ENCODE measurements at places on chromosomes 6 and 20. TPM values are rescaled to one million over a fixed set of nuclear protein-coding genes. Genes with fewer than 3 reads are reported as not detected.

LBP gene
- not detected for polyA plus RNA-seq

LCA5 gene
- polyA plus RNA-seq, result 0.80 TPM

CBLN4 gene
- not detected for polyA plus RNA-seq

FERMT1 gene
- not detected for polyA plus RNA-seq

PRICKLE4 gene
- not detected for polyA plus RNA-seq

SMLR1 gene
- polyA plus RNA-seq, result not detected

- no peak for DNase-seq
Measured at GRCh38 chr6:82362878-82363427, 664 bp upstream of the TPBG start.

GRCh38 chr6:45278367-45278766, 49.8 kb upstream of the RUNX2 start:
- no peak for DNase-seq

GRCh38 chr6:151695156-151695555, 112.3 kb upstream of the ESR1 start:
- no peak for DNase-seq

GRCh38 chr20:64156136-64156885, 7.9 kb upstream of the MYT1 start:
- DNase-seq, result no peak

DNA sequence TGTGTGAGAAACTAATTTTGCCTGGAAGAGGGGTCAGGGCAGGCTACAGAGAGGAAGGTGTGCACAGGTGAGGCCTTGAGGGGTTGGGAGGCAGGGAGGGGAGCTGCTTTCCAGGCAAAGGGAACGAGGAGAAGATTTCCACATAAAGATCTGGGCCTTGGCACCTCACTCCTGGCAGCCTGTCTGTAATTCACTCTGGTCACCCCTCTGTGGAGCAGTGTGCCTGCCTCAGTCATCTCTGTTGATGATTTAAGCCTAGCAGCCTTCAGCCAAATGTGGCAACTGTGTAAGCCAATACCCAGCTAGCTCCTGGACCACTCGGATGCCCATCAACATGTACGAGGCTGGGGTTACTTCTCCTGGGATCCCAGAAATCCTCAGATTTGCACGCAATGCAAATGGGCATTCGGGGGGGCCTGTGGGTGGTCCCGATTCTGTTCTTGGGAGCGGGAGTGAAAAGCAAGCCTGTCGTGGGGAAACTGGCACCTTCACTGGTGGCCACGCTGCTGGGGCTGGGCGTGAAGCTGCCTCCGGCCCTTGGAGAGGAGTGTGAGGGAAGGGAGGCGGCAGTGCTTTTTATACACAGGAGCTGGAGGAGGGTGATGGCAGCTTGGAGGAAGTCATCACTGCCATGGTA, 360.4 kb downstream of the ZFAND3 start:
- no peak for DNase-seq

GRCh38 chr20:40948465-40949267, 80.0 kb upstream of the TOP1 start:
- DNase-seq, result no peak

DNA sequence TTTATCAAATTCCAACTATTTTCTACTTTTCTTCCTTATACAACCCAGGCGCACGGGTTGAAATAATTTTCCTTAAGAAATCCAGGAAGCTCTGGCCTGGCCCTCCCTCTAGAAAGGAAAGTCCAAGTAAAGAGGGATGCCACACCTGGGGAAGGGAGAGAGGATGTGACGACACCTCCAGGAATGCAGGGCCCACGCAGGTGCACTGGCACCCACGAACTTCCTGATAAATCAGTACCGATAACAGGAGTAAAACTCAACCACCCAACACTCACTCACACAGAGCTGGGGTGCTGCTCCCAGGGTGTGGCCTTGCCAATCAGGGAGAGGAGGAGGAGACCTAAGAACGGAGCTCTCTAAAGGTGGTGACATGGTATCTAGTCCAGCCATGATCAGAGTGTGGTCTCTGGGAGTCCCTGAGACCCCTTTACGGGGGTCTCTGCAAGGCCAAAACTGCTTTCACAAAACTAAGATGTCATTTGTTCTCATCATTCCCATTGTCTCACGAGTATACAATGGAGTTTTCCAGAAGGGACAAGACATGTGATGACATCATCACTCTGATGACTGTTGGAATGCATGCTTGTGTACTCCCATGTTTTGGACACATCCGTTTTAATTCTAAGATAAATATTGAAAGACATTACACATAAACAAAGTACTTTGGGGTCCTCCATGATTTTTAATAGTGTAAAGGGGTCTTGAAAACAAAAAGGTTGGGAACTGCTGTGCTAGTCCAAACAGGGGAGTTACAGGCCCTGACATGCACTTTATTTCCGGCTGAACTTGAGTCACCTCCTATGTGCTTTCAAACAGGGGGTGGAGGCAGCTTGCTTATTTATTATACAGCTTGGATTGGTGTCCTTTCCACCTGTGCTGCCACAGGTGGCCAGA, 2.2 kb upstream of the PARD6B start:
- DNase-seq, result no peak

GRCh38 chr6:41929924-41930323, 8.6 kb downstream of the BYSL start:
- no peak for DNase-seq

- DNase-seq, result no peak
Measured at GRCh38 chr6:48080227-48081009, 30.6 kb downstream of the PTCHD4 start.

- DNase-seq, result no peak
Measured at GRCh38 chr20:54794110-54794509, 318.7 kb downstream of the DOK5 start.

- no peak for DNase-seq
Measured at GRCh38 chr6:89667872-89668556, 29.5 kb upstream of the LYRM2 start.

- no peak for DNase-seq
Measured at GRCh38 chr6:45075246-45075645, 252.9 kb upstream of the RUNX2 start.

- no peak for DNase-seq
Measured at GRCh38 chr6:125793280-125793679, 2.5 kb downstream of the NCOA7 start.

DNA sequence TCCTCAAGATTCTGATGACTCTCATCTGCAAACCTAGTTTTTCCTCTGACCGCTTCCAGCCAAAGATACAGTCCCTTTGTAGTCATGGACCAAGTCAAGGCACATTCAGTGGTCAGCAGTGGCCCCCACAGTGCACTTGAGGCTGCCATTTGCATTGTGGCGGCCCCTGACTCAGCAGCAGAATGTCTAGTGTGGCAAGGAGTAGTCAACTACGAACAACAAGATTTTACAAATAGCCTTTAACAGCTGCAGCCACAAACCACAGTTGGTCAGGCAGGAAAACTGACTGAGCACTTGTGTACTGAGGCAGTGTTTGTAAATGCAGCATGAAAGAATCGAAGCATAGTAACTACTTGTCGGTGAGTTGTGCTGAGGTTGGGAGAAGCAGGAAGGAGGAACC, 49.6 kb downstream of the SLC2A12 start:
- DNase-seq, result no peak

GRCh38 chr6:169386411-169387057, 132.9 kb upstream of the THBS2 start:
- DNase-seq, result no peak

DNA sequence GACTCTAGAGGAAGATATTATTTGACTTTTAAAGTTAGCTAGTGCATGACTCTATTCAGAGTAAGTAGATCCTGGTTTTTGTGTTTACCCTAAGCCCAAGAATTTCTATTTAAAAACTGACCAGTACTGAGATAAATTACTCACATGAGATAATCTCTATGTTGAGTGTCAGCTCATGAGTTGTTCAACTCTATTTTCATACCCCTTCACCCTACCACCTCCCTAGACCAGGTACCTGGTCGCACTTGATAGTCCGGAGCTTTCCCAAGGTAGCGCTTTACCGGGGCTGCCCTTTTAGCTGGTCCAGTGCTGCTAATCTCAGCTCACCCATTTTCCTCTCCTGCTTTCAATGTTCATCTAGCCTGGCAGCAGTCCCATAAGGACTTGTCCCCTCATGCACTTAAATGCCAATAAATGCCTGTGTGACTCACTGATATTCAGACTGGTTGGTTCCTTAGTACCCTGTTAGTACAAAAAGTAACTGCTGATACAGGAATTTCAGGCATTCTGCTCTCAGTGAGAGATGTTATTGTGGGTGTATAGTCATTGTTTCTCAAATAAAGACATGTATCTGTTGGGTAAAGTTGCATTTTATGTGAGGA, 503.9 kb downstream of the ADGRB3 start:
- no peak for DNase-seq

GRCh38 chr20:58407966-58408557, 19.0 kb downstream of the VAPB start:
- DNase-seq, result no peak

GRCh38 chr6:296151-297122, 4.2 kb downstream of the DUSP22 start:
- DNase-seq, result no peak

- DNase-seq, result no peak
Measured at GRCh38 chr6:115902436-115902835, 158.3 kb downstream of the FRK start.

DNA sequence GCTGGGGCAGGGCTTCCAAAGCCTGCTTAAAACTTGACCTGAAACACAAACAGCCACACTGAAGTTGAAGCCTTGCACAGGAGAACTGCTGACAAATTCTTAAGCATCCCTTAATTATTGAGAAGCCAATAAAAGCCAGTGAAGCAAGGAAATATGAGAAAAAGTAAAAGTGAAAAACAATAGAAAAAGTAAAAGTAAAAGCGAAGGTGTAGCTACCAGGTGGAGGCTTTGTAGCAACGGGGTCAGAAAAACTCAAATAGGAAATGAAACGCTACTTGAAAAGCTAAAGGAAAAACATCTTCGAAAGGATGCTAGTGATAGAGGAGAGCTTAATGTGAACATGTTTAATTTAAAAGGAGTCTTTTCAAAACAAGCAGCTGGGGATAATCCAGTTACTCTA, 97.4 kb downstream of the IRF4 start:
- peak; percentile 34 for DNase-seq

DNA sequence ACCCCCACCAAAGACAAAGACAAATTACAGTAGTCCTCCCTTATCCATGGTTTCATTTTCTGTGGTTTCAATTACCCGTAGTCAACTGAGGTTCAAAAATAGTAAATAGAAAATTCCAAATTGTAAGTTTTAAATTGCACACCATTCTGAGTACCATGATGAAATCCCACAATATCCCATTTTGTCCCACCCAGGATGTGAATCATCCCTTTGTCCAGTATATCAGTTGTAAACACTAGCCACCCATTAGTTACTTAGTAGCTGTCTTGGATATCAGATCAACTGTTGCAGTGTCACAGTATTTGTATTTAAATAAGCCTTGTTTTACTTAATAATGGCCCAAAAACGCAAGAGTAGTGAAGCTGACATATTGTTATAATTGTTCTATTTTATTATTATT, 364.0 kb upstream of the ARID1B start:
- DNase-seq, result no peak

DNA sequence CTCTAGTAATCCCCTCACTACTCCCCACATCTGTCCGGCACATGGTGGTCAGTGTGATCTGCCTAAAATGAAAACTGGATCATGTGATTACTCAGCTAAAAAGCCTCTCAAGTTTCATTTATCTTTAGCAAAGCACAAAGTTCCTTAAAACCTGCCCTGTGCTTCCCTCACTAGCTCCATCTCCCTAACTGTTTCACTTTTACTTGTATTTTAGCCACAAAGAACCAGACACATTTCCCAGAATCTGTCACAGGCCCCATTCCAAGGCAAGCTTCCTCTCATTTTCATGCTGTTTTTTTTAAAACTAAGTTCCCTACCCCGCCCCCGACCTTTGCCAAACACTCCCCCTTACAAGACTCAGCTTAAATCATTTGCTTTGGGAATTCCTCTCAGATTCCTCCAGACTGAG, 8.9 kb upstream of the IGF2R start:
- DNase-seq, result no peak

DNA sequence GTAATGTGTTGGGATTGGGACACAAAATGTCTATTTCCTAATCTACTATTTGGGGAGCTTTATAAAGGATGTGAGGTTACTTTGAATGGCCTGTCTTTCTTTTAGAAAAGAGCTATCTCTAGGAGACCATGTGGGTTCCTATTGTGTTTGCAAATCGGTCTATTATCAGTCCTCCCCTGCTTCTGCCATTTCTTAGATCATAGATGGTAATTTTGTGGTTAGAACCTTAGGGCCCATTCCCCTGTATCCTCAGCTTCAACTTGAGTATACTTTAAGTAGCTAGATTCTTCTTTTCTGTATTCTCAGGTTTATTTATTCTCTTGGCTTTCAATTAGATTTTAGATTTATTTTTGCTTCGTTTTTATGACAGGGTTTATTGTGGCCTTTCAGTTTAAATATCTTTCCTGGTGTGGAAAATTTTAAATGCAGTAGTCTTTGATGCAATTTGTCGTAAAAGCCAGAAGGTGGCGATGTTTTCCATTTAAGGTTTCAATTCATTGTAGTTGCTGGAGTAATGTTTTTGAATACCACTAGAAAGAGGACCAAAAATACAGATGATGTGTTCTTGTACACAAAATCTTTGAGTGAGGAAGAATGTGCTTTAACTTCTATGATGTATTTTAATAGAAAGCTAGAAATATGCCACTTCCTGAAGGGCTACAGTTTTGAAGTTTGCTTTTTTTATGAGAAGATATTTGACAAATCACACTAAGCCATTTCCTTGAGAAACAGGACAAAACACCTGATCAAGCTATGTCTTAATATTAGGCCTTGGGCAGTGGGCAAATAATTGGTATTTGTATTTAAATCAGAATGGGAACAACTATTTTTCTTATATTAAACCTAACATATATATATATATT, 20.3 kb downstream of the TBPL1 start:
- peak; percentile 35 for DNase-seq

DNA sequence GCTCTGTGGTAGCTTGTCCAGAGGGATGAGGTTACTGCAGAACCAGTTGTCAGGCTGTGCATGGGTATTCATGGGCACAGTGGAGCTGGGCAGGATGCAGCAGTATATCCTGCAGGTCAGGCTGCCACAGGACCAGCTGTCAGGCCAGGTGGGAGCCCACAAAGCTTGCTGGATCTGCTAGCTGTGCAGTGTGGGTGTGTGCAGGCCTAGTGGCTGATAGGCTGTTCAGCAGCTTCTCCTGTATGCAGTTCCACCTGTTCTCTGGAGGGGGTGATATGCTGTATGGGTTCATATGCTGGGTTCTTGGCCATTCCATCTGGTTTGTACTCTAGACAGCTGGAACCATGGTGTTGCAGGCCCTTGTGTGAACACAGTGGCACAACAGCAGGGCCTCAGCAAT, 40.6 kb upstream of the TPD52L1 start:
- no peak for DNase-seq

GRCh38 chr6:108168090-108168463, 2.3 kb downstream of the NR2E1 start:
- DNase-seq, result no peak

- DNase-seq, result no peak
Measured at GRCh38 chr6:56345376-56345995, 98.1 kb upstream of the COL21A1 start.

DNA sequence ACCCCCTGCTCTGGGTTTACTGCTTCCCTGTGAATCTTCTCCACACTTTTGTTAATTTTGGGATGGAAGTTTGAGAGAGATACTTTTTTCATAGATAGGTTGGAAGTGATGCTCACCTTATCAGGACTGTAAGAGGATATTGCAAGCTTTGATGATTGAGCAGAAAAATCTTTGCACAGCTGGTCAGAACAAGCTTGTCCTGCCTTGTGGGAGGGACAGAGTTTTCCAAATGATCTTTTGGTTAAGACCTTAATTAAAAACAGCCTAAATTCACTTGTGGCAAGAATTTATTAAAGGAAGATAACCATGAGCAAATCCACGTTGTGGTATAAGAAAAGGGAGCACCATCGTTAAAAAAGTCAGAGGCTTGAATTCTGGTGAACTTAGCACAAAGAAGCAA, 32.2 kb downstream of the E2F3 start:
- DNase-seq, result no peak
